Activated gamma-delta T cell (primary cell): ENCODE measurements at places on chromosomes 6 and 20.

GRCh38 chr20:64226686-64227580 is 28.6 kb upstream of the PCMTD2 start:
- DNase-seq: no peak

GRCh38 chr6:16654701-16655100 is 106.6 kb downstream of the ATXN1 start:
- no peak for DNase-seq

- no peak for DNase-seq
Measured at GRCh38 chr6:36135053-36135731, 4.9 kb downstream of the MAPK13 start.

DNA sequence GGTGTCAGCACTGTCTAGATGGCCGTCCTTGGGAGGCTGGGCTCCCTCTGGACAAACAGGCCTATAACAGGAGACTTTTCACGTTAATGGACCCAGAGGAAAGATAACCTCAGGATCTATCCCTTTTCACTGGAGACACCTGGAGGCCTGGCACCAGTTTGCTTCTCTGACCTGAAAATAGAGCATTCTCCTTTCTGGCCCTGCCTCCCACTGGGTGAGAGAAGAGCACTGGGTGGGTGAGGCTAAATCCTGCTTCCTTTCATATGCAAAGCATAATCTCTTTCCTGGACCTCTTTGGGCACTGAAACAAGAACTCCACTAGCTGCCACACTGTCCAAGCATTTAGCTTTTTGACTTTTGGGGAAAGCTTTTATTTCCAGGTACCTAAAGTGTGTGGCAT is 78.3 kb downstream of the FOXO3 start:
- DNase-seq: no peak
